Brain (organoid and tissue), 16 donors: ENCODE measurements at places on chromosomes 7 and 10. TPM values are rescaled to one million over a fixed set of nuclear protein-coding genes. Genes with fewer than 3 reads are reported as not detected.

TLX1 gene
- polyA plus RNA-seq, result not detected

PNLIPRP3 gene
- not detected for polyA plus RNA-seq

TMEM236 gene
- 0.05 TPM for polyA plus RNA-seq

LRGUK gene
- polyA plus RNA-seq, result 0.08 TPM

CTAGE15 gene
- not detected for polyA plus RNA-seq

CYP3A7 gene
- polyA plus RNA-seq, result not detected

KIF11 gene
- 11.4 TPM for polyA plus RNA-seq

CACNB2 gene
- 2.9 TPM for polyA plus RNA-seq

GRCh38 chr7:33952824-33953223 is 47.5 kb downstream of the BMPER start:
- no peak for DNase-seq

DNA sequence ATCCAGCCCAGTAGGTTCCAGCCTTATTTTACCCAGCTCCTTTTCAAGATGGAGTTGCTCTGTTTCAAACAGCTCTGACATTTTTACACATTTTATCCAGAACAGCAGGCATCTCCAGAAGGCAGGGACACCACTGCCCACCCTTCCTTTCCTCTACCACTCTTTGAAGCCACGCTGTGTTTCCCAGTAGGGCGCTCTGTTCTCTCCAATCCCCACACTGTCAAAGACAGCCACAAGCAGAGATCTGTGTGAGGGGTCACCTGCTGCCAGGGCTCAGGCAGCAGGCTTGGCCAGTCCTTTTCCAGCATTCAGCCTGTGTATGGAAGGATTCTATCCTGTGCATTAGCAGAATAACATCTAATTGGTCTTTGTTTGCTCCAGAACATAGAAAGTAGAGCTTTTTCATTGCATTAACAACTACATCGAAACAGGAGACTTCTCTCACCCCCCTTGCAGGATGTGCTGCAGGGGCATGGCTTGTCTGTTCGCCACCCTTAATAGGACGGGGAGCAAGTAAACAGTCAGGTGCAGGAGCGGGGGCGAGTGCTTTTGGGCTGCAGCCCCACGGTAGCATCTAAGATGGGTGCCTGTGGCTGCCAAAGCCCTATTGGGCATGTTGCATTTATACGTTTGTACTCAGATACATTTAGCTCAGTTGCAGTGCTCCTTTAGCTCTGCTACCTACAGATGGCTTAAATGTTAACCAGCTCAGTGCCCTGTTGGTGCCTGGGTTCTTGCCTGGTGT is 326.1 kb downstream of the GALNT17 start:
- DNase-seq, result peak; percentile 75

DNA sequence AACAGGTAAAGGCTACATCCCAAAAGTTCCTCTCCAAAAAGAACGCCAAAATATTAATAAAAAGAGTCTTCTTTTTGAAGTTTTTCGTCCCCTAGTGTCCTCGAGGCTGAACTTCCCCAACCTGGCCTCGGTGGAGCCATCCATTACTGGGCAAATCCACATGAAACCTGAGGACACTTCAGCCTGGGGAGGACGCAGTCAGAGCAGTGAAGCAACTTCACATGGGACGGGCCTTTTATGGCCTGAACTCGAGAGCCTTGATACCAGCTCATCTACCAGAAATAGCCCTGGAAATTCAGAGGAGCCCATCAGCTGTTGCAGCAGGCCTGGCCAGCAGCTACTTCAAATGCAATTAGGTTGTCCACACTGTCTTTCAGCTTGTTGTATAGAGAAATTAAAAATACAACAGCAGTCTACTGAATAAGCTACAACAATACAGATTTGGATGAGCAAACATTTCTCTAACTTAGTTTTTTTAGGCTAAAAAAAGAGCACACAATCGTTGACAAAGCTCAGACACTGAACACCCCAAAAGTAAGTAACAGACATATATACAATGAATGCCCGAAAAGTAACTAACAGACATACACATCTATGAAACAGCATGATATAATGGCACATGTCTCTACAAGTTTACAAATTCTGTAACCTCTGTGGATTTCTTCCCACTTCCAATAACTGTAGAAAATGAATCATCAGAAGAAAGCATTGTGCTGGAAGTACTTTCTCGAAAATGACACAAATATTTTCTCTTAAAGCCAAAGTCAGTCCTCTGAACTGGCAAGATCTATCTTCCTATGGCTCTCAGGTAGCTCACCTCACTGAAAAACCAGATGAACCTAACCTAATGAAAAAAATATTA is at the start of gene SVIL:
SVIL (minus strand) TSS at position 208 of the 862 bp plus-strand sequence. CDS start 79,913 bp downstream, outside the sequence.
- no peak for DNase-seq

- DNase-seq, result no peak
These were observed 71.8 kb upstream of the DNAJB6 start for GRCh38 chr7:157265051-157265450.

DNA sequence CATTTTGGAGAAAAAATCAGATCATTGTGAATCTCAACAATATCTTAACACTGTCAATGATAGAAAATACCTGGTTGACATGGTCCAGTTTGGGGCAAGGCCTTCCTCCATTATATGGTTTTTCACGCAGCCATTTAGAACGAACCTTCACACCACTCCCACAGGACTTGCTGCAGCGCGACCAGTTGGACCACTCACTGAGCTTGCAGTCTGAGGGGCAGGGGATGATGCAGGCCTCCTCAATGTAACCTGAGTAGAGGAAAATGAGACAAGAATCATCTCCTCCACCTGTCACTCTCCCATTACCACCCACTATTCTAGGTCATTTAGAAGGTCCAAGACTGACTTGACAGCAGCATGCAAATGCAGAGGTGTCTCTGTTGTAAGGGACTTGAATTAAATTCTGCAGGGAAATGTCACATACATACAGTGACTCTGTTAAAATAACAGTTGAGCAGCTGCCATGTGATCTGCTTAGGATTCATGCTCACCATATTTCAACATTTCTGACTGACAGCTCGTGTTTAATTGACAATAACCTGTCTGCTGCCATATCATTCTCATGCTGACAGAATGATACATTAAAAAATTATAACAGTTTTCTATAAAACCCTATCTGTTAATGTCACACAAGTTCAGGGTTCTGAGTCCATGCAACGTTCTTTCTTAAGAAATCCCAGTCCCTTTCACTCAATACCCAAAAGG is 403.0 kb downstream of the THSD7A start:
- DNase-seq, result no peak

- DNase-seq, result no peak
These were observed 143.4 kb downstream of the SH2D4B start for GRCh38 chr10:80681142-80681541.

DNA sequence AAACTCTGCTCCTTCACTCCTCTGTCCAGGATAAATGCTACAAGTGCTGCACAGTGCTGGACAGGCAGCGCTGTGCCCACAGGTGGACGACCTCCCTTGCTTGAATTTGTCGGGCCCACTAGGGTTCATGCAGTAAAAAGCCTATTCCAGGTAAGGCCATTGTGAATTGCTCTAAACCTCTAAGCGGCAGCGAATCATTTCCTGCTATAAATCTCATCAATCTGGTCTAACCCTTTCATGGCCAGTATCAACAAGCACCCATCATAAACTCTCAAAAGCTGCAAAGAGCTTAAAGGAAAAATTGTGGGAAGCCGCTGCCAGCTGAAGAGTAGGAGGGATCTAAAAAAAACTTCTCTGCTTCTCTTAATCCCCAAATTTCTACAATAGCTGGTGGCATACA is 134.2 kb downstream of the SLC25A13 start:
- no peak for DNase-seq

GRCh38 chr7:107167483-107168232 is 1.1 kb upstream of the HBP1 start:
- DNase-seq, result peak; percentile 75

GRCh38 chr7:128734890-128735289 is 4.3 kb upstream of the CALU start:
- DNase-seq, result no peak

DNA sequence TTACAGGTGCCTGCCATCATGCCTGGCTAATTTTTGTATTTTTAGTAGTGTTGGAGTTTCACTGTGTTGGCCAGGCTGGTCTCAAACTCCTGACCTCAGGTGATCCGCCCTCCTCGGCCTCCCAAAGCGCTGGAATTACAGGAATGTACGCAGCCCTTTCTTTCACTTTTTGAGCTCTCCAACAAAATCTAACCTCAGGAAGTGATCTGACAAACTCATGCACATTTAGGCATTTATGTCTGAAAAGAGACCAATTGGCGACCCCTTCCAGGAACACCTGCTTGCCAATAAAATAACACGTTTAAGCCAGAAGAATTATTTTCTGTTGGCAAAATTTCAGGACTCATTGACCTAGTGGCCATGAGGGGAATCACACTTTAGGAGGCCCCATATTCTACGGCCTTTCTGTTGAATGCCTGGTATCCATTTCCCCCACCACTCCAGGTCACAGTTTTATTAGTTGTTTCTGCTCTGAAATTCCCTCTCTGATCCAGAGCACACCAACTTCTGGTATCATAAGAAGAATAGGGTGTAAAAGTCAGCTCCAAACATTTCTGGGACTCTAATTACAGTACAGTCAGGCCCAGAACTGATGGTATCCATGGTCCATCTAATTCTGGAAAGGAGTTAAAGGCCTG is 65.8 kb upstream of the FRMD4A start:
- no peak for DNase-seq

- DNase-seq, result peak; percentile 55
These were observed 6.4 kb downstream of the KCNMA1 start for GRCh38 chr10:77631241-77631640.

DNA sequence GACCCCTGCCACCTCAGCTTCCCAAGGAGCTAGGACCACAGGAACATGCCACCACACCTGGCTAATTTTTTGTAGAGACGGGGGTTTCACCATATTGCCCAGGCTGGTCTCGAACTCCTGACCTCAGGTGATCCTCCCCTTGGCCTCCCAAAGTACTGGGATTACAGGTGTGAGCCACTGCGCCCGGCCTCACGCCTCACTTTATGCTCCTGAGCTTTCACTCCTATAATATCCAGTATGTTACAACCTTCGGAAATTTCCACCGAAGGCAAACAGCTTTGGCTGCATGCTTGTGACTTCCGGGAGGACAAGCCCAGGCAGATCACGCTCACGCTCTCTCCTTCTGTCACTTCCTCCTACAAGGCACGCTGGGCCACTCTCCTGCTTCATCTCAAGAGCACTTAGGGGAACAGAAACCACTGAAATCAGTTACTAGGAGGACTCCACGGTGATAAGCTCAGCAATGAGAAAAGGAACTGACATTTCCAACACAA is 4.4 kb upstream of the MAD1L1 start:
- no peak for DNase-seq

DNA sequence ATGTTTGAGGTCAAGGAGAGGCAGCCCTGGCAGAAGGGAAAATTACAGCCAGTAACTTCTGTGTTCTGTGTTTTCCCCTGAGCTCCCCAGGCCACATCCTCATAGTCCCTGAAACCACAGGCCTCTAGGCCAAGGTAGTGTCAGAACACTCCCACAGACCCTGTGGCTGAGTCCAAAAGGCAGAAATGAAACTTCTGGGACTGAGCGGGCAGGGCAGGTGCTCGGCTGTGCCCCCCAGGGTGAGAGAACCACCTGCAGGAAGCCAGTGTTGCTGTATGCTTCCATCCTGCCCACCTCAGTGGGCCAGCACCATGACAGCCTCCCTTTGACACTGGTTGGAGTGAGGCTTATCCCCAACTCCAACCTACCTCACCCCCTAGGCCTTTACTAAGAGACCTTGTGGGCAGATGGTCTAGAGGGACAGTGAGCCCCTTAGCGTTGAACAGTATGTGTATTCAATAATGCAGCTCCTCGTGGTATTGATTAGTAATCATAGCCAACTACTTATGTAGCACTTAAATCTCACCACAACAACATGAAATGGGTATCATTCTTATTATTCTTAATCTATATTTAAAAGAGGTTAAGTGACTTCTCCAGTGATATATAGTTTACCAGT is 30.3 kb downstream of the PIK3CG start:
- no peak for DNase-seq

DNA sequence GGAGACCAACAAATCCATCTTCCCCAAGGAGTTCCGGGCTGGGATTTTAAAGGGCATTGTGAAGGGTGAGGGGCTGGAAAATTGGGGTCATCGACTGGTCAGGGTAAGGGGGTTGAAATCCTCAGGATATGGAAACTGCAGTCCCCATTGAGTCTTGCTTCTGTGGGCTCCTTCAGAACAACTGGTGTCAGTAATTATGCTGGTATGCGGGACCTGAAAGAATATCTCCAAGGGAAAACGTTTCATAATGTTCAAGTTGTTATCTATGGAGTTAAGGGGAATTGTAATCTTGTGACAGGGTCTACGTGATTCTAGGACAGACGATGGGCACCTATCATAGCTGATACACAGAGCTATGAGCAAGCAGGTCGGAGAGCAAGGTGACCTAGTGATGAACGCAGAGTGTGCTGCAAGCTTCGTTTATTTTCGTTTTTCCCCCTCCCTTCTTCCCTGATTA is 494 bp upstream of the RHBDD2 start:
- no peak for DNase-seq

DNA sequence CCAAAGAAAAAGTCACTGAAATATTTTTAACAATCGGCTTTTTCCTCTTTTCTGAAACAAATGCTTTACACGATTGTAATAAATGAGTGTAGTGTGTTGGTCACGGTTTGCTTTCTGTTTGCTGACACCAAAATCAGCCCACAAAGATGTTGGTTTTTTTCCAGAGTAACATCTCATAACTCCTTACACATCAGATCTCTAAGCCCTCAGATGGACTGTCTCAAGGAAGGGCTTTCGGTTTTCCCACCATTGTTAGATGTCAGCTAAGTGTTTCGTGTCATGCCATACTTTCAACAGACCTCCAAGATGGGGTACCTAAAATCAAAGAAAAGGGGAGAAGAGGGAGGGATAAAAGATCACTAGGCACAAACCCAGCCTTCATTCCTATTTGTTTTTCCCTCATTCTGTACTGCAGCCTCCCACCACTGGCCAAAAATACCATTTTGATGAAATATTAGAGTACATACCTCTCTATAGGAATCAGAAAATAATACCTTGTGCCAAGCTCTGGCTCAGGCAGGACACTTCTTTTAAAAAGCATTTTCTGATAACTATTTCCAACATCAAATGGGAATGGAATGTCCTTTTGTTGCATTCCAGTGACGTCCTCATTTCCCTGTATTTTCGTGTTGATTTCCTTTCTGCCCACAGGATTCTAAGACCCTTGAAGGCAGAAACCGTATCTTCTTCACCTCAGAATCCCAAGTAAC is 159.1 kb downstream of the DGKI start:
- no peak for DNase-seq

GRCh38 chr7:109215341-109215740 is 645.7 kb downstream of the DNAJB9 start:
- DNase-seq, result peak; percentile 83

GRCh38 chr7:17142831-17143541 is 155.5 kb upstream of the AHR start:
- no peak for DNase-seq
